ENCODE measurements at places on chromosomes 2 and 18.

DNA sequence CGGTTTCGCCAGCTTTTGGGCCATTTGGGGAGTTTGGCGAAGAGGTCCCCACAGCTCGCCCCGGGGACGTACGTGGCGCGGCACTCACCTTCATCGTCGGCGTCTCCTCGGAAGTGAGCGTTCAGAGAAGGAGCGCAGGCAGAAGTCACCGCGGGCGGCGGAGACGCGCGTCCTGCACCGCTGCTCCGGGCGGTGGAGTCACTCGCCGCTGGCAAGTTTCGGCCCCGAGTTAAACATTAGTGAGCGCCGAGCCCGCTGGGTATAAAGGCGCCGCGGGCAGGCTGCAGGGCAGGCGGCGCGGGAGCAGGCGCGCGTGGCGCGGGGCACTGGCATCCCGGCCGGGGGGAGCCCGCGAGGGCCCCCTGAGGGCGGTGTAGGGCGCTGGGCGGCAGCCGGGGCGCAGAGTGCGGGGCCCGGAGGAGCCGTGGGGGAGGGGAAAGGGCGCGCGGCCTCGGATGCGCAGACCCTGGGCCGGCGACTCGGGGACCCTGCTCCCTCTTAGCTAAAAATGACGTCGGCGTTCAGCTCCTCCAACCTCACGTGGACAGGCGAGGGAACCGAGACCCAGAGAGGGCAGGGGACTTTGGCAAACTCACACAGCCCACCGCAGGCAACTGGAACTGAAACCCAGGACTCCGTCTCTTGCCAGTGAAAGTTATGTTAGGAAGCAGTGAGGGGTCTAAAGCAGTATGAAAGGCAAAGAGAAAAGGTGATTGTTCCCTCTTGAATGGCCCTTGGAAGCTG is at the start of gene DPP4:
Gene DPP4 (minus strand): TSS at position 328 of the 744 bp plus-strand sequence. CDS start 234 bp downstream, at position 94.
- no peak for DNase-seq

GRCh38 chr2:239897596-239898235 is 127.4 kb downstream of the NDUFA10 start:
- no peak for DNase-seq

DNA sequence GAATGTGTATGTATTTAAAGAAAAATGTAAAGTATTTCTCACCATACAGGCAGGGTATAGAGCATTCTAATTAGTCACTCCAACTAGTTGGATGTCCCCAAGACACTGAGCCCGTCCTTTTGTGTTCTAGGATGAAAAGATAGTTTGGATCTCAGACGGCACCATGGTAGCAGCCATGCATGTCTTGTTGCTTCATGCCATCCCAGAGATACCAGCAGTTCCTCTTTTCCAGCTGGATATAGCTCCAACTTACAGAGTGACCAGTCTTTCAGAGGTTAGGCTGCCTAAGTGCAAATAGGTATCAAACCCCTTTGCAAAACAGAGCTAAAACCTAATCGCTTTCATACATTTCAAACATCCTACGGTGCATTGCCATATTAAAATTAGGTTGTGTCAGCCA is 275.3 kb downstream of the MTX2 start:
- DNase-seq: no peak

DNA sequence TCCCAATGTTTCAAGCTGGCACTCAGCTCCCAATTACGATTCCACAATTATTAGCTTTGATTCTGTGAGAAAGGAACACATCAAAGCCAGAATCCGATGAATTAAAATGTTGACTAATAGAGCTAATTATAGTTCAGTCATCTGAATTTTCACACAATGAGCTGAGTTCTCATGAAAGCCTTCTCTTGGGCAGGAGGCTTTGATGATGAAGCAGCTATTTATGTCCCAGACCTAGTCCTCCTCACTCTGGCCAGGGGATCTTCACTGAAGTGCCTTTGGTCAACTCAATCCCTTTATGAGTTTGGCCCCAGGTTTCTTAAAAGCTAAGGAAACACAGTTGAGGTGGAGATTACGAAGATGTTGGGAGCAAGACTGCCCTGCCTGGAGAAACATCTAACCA is 74.7 kb upstream of the PPM1B start:
- DNase-seq: no peak

GRCh38 chr2:174585146-174585545 is 12.5 kb downstream of the WIPF1 start:
- DNase-seq: no peak

DNA sequence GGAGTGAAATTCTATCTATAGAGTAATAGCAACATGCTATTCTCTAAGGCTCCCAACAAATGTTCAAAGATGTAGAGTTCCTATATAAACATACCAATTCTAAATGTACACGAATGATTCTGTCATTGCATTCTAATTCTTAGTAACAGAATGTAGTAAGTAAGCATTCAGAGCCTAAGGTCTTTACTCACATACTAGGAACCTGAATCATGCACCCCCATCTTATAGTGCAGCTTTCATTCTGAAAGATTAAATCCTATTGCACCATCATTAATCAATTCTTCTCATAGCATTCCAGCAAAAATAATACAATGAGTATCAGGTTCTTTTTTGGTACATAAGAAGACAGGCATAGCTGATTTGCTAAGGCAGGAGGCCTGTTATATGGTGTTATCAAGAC is 230.0 kb downstream of the NCKAP5 start:
- DNase-seq: no peak

DNA sequence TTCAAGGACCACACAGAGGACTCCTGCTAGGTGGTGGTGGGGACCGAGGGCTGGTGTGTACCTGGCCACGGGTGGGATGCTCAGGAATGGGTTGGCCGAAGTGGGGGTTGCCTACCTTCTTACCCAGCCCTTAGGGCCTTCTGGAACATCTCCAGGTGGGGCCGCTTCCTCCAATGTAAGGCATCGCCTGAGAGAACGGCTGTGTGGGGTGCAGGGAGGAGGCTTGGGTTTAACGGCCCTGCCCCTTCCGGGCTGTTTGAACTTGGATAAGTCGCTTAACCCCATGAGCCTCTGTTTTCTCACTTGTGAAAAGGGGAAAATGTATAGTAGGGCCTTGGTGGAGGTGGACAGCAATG is 35.0 kb downstream of the EMILIN2 start:
- no peak for DNase-seq

GRCh38 chr2:230942371-230942770 is 17.3 kb upstream of the GPR55 start:
- no peak for DNase-seq

DNA sequence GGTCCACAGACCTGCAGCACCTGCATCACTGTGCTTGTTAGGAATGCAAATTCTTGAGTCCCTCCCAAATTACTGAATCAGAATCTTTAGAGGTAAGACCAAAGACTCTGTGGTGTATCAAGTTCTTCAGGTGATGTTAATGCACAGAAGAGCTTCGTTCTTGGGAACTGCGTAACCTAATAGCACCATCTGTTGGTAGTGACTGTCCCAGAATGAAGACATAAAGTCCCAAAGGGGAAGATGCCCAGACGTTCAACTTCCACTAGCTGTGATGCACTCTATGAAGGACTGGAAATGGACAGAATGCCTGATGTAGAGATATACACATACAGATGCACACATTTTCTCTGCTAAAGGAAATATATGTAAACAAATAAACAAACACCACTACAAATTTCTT is 576.0 kb downstream of the LRP1B start:
- DNase-seq: peak; percentile 7
